ENCODE measurements at places on chromosomes 2 and 18. TPM values are rescaled to one million over a fixed set of nuclear protein-coding genes. Genes with fewer than 3 reads are reported as not detected.

DNA sequence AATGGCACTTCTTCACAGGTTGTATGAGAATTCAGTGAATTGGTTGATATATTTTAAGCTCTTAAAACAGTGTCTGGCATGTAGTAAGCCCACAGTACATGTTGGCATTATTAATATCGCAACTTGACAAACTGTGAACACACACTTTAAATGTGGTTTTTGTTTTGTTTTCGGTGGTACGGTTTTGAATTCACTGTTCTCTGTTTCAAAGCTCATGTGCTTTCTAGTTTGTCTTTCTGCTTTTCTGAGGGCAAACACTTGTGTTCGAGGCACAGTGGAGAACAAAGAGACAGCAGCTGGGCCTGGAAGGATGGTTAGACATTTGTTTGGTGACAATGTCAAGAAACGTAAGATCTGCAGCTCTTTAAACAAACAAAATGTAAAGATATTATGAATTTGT is 276.5 kb upstream of the MC4R start:
- no peak overlapping the region for H3K4me3 ChIP-seq
- no peaks in the 10 kb centered on the region for H3K4me1 ChIP-seq
- H3K36me3 ChIP-seq, result no peaks in the 10 kb centered on the region
- no peak overlapping the region for H3K27ac ChIP-seq
- H3K27me3 ChIP-seq, result no peaks in the 10 kb centered on the region

The AOX1 gene
- 0.08 TPM for total RNA-seq

DNA sequence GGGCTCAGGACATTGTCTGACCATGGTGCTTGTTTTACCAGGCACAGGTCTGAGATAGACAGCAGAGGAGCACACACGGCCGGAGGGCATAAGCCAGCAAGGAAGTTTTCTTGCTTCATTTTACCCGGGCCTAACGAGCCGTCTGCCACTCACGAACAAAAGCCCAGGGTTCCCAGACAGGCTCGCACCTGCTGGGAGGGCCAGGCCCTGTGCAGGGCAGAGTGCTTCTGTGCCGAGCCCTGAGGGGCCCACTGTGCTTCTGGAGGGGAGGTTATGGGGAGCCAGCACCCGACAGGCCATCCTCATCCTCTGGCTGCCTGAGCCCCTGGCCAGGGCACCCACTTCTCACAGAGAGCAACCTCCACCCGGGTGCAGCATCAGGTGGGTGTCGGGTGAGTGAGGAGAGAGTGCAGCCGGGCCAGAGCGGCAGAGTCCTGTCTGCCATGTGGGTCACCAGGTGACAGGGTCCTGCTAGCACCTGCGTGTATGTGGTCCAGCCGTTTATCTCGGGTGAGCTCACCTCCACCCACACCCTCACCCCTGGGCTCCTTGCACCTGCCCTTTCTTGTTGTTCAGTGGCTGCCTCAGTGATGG is 297.9 kb downstream of the NDUFA10 start:
- no peaks in the 10 kb centered on the region for H3K36me3 ChIP-seq
- no peak overlapping the region for H3K4me3 ChIP-seq
- H3K27me3 ChIP-seq, result no peaks in the 10 kb centered on the region

GRCh38 chr2:122341007-122341406 is 585.6 kb downstream of the TSN start:
- no peaks in the 10 kb centered on the region for H3K4me1 ChIP-seq
- DNase-seq, result no peak
- H3K36me3 ChIP-seq, result no peaks in the 10 kb centered on the region
- H3K4me3 ChIP-seq, result no peak overlapping the region

- H3K27me3 ChIP-seq, result no peaks in the 10 kb centered on the region
- H3K4me3 ChIP-seq, result no peak overlapping the region
- H3K4me1 ChIP-seq, result no peaks in the 10 kb centered on the region
- H3K36me3 ChIP-seq, result no peaks in the 10 kb centered on the region
These were observed 1108.1 kb upstream of the DDX18 start for GRCh38 chr2:116706396-116706795.

The CEBPZOS gene
- 36.0 TPM for total RNA-seq

The FBXO15 gene
- total RNA-seq, result 1.3 TPM

GRCh38 chr2:223043164-223043941 is 8.6 kb upstream of the KCNE4 start:
- no peak for DNase-seq
- H3K27ac ChIP-seq, result no peak overlapping the region
- H3K4me1 ChIP-seq, result peaks cover 8% of the 10 kb centered on the region
- H3K27me3 ChIP-seq, result no peaks in the 10 kb centered on the region

- no peak overlapping the region for H3K27ac ChIP-seq
- no peak overlapping the region for H3K4me3 ChIP-seq
- peaks cover 13% of the 10 kb centered on the region for H3K4me1 ChIP-seq
- peaks cover 8% of the 10 kb centered on the region for H3K36me3 ChIP-seq
- no peak for DNase-seq
- no peaks in the 10 kb centered on the region for H3K27me3 ChIP-seq
These were observed 19.7 kb upstream of the RIOK3 start for GRCh38 chr18:23433360-23433759.

The CAPN13 gene
- not detected for total RNA-seq

- H3K4me1 ChIP-seq, result no peaks in the 10 kb centered on the region
- no peak overlapping the region for H3K4me3 ChIP-seq
- H3K27me3 ChIP-seq, result no peaks in the 10 kb centered on the region
- no peak overlapping the region for H3K27ac ChIP-seq
- DNase-seq, result no peak
These were observed 205.5 kb upstream of the KCNH7 start for GRCh38 chr2:163044114-163044513.

GRCh38 chr2:126510960-126511359 is 145.0 kb upstream of the GYPC start:
- H3K36me3 ChIP-seq, result no peaks in the 10 kb centered on the region
- H3K4me3 ChIP-seq, result no peak overlapping the region
- no peak overlapping the region for H3K27ac ChIP-seq
- H3K4me1 ChIP-seq, result no peaks in the 10 kb centered on the region

GRCh38 chr18:63271881-63272299 is 47.7 kb downstream of the BCL2 start:
- H3K36me3 ChIP-seq, result peaks cover 78% of the 10 kb centered on the region
- peak overlapping the region; percentile 12 for H3K27ac ChIP-seq
- no peak overlapping the region for H3K4me3 ChIP-seq
- DNase-seq, result no peak
- no peaks in the 10 kb centered on the region for H3K27me3 ChIP-seq

- no peak overlapping the region for H3K27ac ChIP-seq
- H3K4me1 ChIP-seq, result peaks cover 55% of the 10 kb centered on the region
- peaks cover 79% of the 10 kb centered on the region for H3K36me3 ChIP-seq
- DNase-seq, result no peak
- H3K4me3 ChIP-seq, result no peak overlapping the region
These were observed 41.5 kb downstream of the SP140 start for GRCh38 chr2:230267059-230267458.

DNA sequence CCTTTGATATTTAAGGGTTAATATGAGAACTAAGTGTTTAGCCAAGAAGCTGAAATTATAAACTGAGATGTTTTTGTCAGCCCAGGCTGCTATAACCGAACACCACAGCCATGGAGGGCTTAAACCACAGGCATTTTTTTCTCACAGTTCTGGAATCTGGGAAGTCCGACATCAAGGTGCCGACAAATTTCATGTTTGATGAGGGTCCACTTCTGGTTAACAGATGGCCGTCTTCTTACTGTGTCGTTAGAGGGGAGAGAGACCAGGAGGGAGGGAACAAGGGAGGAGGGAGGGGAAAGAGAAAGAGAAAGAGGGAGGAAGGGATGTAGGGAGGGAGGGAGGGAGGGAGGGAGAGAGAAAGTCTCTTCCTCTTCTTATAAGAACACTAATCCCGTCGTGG is 6.5 kb upstream of the CNDP2 start:
- H3K4me3 ChIP-seq, result no peak overlapping the region
- H3K27me3 ChIP-seq, result peaks cover 9% of the 10 kb centered on the region
- peaks cover 17% of the 10 kb centered on the region for H3K4me1 ChIP-seq
- H3K27ac ChIP-seq, result no peak overlapping the region
- DNase-seq, result no peak

The ONECUT2 gene
- total RNA-seq, result not detected

The PAX8 gene
- total RNA-seq, result 0.55 TPM

- H3K36me3 ChIP-seq, result peaks cover 6% of the 10 kb centered on the region
- H3K4me3 ChIP-seq, result no peak overlapping the region
- H3K27me3 ChIP-seq, result no peaks in the 10 kb centered on the region
- peaks cover 42% of the 10 kb centered on the region for H3K4me1 ChIP-seq
These were observed 119.6 kb upstream of the EPAS1 start for GRCh38 chr2:46177461-46178089.

- no peaks in the 10 kb centered on the region for H3K4me1 ChIP-seq
- no peak for DNase-seq
- no peak overlapping the region for H3K4me3 ChIP-seq
- peaks cover 2% of the 10 kb centered on the region for H3K36me3 ChIP-seq
- H3K27ac ChIP-seq, result no peak overlapping the region
These were observed 32.6 kb upstream of the COPS8 start for GRCh38 chr2:237053066-237053465.

GRCh38 chr2:29010946-29011345 is 29.8 kb downstream of the TOGARAM2 start:
- H3K36me3 ChIP-seq, result peaks cover 2% of the 10 kb centered on the region
- H3K4me1 ChIP-seq, result peaks cover 73% of the 10 kb centered on the region
- peak overlapping the region; percentile 87 for H3K4me3 ChIP-seq
- H3K27ac ChIP-seq, result peak overlapping the region; percentile 95
- peak; percentile 76 for DNase-seq
- H3K27me3 ChIP-seq, result no peaks in the 10 kb centered on the region

All from activated CD8-positive, alpha-beta T cell treated with anti-CD3 and anti-CD28 coated beads, Interleukin-2, amount 10 ng/mL, durations not matched to agents 7 days and 5 days (primary cell).